Fibroblast of lung (primary cell): ENCODE measurements at places on chromosomes 3 and 15.

GRCh38 chr15:65921780-65922179, 52.5 kb downstream of the RAB11A start:
- DNase-seq, result no peak

- DNase-seq, result no peak
Measured at GRCh38 chr3:186946756-186947375, 16.5 kb downstream of the ST6GAL1 start.

DNA sequence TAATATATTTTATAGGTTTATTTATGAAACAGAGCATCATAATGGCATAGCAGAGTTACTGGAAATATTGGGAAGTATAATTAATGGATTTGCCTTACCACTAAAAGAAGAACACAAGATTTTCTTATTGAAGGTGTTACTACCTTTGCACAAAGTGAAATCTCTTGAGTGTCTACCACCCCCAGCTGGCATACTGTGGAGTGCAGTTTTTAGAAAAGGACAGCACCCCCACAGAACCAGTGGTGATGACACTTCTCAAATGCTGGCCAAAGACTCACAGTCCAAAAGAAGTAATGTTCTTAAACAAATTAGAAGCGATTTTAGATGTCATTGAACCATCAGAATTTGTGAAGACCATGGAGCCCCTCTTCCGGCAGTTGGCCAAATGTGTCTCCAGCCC, 58.1 kb downstream of the DNAH1 start:
- DNase-seq, result no peak

DNA sequence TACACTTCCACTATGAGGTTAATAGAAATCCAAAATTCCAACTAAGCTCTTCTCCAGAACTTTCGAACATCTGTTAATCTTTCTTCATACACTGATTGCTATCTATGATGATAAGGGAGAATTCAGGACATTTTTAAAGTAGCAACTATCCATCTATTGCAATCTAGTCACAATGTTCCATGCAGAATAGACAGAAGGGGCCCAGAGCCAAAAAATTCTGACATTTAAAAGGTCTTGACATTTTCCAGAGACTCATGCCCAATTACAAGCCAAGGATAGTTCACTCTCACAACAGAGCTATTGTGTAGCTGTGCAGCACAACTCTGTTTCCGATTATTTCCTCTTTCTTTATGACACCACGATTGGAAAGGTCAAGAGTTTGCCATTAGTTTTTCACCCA, 999.7 kb upstream of the ALCAM start:
- no peak for DNase-seq

DNA sequence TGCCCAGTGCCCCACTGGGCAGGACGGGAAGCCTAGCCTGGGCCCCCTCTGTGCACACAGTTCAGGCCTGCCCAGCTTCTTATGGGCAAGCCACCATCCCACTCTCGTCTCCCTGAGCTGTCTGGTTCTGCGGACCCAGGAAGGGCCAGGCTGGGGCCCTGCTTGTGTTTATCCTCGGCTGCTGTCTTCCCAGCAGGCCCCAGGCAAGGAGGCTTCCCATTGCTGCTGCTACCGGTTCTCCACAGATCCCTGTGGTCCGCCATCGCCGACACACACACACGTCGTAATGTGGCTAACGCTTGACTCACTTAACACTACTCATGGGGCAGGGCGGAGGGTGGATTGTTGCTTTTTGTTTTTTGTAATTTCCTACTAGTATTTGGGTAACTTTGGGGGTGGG, 52.4 kb upstream of the SLC6A1 start:
- DNase-seq, result no peak

GRCh38 chr3:130014526-130014925, 40.0 kb downstream of the TRH start:
- DNase-seq, result peak; percentile 14

GRCh38 chr3:128324911-128325592, 141.6 kb downstream of the DNAJB8 start:
- no peak for DNase-seq

- DNase-seq, result no peak
Measured at GRCh38 chr3:47406762-47407149, 25.9 kb downstream of the PTPN23 start.
